ENCODE measurements at places on chromosomes 3 and 15.
A peak's percentile ranks its signal among the peaks of the same experiment; 100 is the strongest.

DNA sequence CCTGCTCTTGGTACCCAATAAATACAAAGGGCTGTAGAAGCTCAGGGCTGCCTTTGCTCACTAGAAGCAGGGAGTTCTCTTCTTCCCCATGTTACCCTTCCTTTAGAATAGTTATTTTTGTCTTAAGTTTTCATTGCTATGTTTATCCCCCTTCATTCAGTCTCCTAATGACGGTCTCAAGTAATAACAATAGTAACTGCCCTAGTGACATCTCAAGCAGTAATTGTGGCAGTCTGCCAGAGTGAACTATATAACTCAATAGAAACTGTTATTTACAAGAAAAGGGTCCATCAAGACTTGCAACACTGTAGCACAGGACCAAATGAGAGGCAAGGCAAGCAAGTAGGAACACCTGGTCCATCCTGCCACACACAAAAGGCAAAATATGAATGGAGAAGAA, 32.5 kb upstream of the SIN3A start:
- H3K4me1 ChIP-seq = no peaks in the 10 kb centered on the region
- no peaks in the 10 kb centered on the region for H3K27me3 ChIP-seq
- no peak for DNase-seq
- H3K27ac ChIP-seq = no peak overlapping the region
- H3K36me3 ChIP-seq = peaks cover 16% of the 10 kb centered on the region

- no peaks in the 10 kb centered on the region for H3K36me3 ChIP-seq
- peaks cover 27% of the 10 kb centered on the region for H3K4me1 ChIP-seq
- H3K27me3 ChIP-seq = no peaks in the 10 kb centered on the region
- peak overlapping the region; percentile 15 for H3K27ac ChIP-seq
- peak overlapping the region; percentile 93 for H3K4me3 ChIP-seq
These were observed 3.5 kb downstream of the PTH1R start for GRCh38 chr3:46880884-46881595.

DNA sequence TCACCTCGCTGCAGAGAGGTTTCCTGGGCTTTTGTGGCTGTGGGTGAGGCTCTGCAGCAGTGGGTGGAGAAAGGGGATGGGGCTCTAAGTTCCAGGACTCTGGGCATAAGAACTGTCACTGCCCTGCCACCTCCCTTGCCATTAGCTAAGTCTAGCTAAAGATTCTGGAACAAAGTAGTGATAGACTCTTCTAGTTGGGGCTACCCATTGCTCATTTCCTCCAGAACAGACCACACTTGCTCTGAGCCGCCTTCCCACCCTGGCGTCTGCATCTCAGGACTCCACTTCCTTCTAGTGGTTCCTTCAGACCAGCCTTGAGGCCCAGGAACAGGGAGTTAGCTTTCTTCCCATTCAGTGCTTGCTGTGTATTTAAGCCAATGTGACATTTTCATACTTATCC, 7.5 kb downstream of the ARHGAP31 start:
- peaks cover 18% of the 10 kb centered on the region for H3K4me1 ChIP-seq
- H3K4me3 ChIP-seq = no peak overlapping the region
- H3K27me3 ChIP-seq = no peaks in the 10 kb centered on the region
- no peak for DNase-seq

DNA sequence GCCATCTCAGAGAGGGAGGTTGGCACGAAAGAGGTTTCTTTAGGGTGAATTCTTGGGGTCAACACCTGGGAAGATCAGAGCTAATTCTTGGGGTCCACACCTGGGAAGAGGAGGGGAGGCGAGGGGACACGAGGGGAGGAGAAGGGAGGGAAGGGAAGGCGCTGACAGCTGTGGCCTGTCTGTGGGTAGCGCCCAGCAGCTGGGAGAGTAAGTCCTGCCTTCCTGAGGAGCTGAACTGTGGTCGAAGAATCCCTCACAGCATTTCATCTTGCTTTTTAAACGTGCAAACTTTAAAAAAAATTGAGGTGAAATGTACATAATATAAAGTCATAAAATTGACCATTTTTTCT, 63.2 kb upstream of the CGNL1 start:
- no peak overlapping the region for H3K27ac ChIP-seq
- H3K27me3 ChIP-seq = no peaks in the 10 kb centered on the region
- H3K36me3 ChIP-seq = no peaks in the 10 kb centered on the region
- no peaks in the 10 kb centered on the region for H3K4me1 ChIP-seq
- no peak overlapping the region for H3K4me3 ChIP-seq

DNA sequence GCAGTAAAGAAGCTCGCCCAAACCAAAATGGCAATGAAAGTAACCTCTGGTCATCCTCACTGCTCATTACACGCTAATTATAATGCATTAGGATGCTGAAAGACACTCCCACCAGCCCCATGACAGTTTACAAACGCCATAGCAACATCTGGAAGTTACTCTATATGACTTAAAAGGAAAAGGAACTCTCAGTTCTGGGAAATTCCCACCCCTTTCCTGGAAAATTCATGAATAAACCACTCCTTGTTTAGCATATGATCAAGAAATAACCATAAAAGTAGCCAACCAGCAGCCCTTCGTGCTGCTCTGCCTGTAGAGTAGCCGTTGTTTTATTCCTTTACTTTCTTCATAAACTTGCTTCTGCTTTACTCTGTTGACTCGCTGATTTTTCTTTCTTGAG, 164.6 kb downstream of the SMAD6 start:
- no peak for DNase-seq
- H3K27ac ChIP-seq = no peak overlapping the region
- no peaks in the 10 kb centered on the region for H3K27me3 ChIP-seq

DNA sequence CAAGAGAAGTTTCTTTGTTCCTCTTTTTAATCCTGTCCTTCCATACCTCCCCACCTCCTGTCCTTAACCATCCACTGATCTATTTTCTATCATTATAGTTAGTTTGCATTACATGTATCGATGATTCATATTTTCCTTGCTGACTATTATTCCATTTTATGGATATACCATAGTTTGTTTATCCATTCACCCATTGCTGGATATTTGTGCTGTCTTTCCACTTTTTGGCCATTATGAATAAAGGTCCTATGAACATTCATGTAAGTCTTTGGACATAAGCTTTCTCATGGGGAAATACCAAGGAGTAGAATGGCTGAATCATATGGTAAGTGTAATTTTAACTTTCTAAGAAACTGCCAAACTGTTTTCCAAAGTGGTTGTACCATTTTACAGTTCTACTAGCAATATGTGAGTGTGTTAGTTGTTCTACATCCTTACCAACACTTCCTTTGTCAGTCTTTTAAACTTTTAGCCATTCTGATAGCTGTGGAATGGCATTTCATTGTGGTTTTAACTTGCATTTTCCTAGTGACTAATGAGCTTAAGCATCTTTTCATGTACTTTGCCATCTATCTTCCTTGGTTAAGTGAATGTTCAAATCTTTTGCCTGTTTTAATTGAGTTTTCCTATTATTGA, 11.7 kb downstream of the ATP6V1A start:
- peaks cover 5% of the 10 kb centered on the region for H3K4me1 ChIP-seq
- H3K27ac ChIP-seq = no peak overlapping the region
- H3K27me3 ChIP-seq = no peaks in the 10 kb centered on the region
- no peaks in the 10 kb centered on the region for H3K36me3 ChIP-seq

- peaks cover 10% of the 10 kb centered on the region for H3K4me1 ChIP-seq
- H3K27ac ChIP-seq = no peak overlapping the region
- no peak overlapping the region for H3K4me3 ChIP-seq
- H3K27me3 ChIP-seq = no peaks in the 10 kb centered on the region
These were observed 2.9 kb downstream of the TASOR start for GRCh38 chr3:56680054-56680580.

- H3K27me3 ChIP-seq = no peaks in the 10 kb centered on the region
- no peak overlapping the region for H3K4me3 ChIP-seq
- H3K27ac ChIP-seq = peak overlapping the region; percentile 72
- DNase-seq = no peak
- H3K36me3 ChIP-seq = no peaks in the 10 kb centered on the region
- H3K4me1 ChIP-seq = peaks cover 96% of the 10 kb centered on the region
These were observed 440.2 kb downstream of the LPP start for GRCh38 chr3:188594139-188594538.

DNA sequence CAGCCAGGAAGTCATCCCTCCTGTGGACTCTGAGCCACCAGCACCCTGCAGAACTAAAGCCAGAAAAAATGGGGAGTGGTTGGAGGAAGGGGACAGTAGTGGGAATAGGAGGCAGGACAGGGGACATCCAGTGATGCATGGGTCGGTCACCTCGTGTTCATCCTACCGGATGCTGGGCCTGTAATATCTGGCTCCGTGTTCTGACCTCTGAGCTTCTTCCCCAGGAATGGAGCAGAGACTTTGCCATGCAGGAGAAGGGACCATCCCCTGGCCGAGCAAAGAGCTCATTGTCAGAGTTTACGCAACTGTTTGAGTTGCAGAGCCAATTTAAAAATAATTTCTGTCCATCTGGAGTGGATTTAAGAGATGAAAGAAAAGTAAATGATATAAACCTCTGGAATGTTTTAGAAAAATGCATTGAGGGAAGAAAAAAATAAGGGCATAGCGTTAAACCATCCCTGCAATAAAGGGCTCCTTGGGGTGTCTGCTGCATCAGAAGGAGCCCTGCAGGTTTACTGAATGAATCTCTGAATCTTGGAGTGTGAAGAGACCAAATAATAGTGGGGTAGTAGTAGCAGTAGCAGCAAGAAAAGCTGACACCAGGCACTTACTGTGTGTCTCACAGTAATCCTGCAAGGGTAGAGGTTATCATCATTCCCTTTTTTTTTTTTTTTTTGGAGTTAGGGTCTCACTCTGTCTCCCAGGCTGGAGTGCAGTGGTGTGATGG, 70.9 kb downstream of the AAGAB start:
- peaks cover 16% of the 10 kb centered on the region for H3K36me3 ChIP-seq
- no peak for DNase-seq
- H3K27ac ChIP-seq = peak overlapping the region; percentile 11

- no peak for DNase-seq
- H3K4me3 ChIP-seq = no peak overlapping the region
- no peaks in the 10 kb centered on the region for H3K4me1 ChIP-seq
- no peaks in the 10 kb centered on the region for H3K36me3 ChIP-seq
These were observed 16.2 kb upstream of the ABHD5 start for GRCh38 chr3:43674345-43675085.

DNA sequence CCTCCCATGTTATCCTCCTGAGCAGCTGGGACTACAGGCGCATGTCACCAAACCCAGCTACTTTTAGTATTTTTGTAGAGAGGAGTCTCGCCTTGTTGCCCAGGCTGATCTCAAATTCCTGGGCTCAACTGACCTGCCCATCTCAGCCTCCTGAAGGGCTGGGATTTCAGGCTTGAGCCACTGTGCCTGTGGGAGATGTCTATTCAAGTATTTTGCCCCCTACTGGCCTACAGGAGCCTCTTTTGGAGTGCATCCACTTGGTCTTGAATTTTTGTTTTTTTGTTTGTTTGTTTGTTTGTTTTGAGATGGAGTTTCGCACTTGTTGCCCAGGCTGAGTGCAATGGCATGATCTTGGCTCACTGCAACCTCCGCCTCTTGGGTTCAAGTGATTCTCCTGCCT, 3.2 kb upstream of the DHX30 start:
- H3K27me3 ChIP-seq = no peaks in the 10 kb centered on the region
- no peaks in the 10 kb centered on the region for H3K36me3 ChIP-seq
- peaks cover 21% of the 10 kb centered on the region for H3K4me1 ChIP-seq
- no peak overlapping the region for H3K27ac ChIP-seq

GRCh38 chr15:68632101-68632500, 53.3 kb downstream of the CORO2B start:
- H3K27ac ChIP-seq = no peak overlapping the region
- peaks cover 6% of the 10 kb centered on the region for H3K4me1 ChIP-seq
- no peaks in the 10 kb centered on the region for H3K27me3 ChIP-seq
- DNase-seq = no peak
- H3K4me3 ChIP-seq = no peak overlapping the region

- H3K27me3 ChIP-seq = no peaks in the 10 kb centered on the region
- H3K36me3 ChIP-seq = no peaks in the 10 kb centered on the region
- no peak overlapping the region for H3K27ac ChIP-seq
- H3K4me1 ChIP-seq = no peaks in the 10 kb centered on the region
- H3K4me3 ChIP-seq = no peak overlapping the region
These were observed 66.9 kb downstream of the MTHFS start for GRCh38 chr15:79829950-79830349.

GRCh38 chr15:70826634-70827033, 27.3 kb downstream of the LARP6 start:
- no peak overlapping the region for H3K4me3 ChIP-seq
- no peaks in the 10 kb centered on the region for H3K27me3 ChIP-seq
- DNase-seq = peak; percentile 58
- H3K4me1 ChIP-seq = peaks cover 13% of the 10 kb centered on the region
- H3K27ac ChIP-seq = peak overlapping the region; percentile 71

DNA sequence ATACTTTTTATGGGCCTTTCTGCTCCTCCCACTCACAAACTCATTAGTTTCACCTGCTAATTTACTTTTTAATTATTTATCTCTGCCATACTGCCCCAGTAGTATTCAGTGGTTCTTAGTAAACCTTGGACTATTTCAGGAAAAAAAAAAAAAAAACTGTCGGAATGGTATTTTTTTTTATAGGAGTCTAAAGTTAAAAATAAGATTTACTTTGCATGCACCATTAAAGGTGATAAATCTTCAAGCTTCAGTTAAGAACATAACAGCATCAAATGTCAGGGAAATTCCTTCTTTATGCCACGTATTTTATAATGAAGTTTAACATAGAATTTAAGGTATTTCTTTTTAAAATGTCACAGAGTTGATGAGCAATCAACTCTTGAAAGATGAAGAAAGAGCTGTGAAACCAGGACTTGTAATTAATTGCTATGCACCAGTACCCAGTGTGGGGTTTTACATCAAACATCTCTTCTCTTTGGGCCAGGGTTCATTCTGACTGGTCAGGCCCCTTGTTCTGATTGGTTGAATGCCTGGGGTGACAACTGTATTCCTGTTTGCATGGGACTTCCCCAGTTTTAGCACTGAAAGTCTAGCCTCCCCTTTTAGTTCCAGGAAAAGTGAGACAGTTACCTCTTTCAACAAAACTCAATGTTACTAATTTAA, 40.3 kb upstream of the PTPRG start:
- H3K27me3 ChIP-seq = no peaks in the 10 kb centered on the region
- H3K4me3 ChIP-seq = no peak overlapping the region
- no peak for DNase-seq

- no peak for DNase-seq
- no peaks in the 10 kb centered on the region for H3K4me1 ChIP-seq
These were observed 110.6 kb downstream of the DTWD1 start for GRCh38 chr15:49731187-49732099.

DNA sequence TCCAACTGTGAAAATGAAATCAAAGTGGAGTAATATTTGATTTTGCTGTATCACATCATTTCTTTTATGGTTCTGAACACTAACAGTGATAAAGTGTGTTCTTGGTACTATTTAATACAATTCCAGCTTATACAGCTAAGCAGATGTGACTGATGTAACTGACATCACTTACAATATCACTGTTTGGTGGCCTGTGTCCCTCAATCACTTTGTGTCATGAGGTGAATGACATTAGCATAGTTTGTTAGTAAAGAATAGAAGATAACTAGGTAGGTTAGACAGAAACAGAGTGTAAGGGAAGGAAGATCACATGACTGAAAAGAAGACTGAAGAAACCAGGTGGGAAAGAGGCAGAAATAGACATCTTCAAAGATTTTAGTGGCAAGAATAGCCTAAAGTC, 138.7 kb downstream of the AQP9 start:
- no peaks in the 10 kb centered on the region for H3K27me3 ChIP-seq
- no peak overlapping the region for H3K27ac ChIP-seq
- no peaks in the 10 kb centered on the region for H3K4me1 ChIP-seq
- no peaks in the 10 kb centered on the region for H3K36me3 ChIP-seq

- no peak for DNase-seq
- no peaks in the 10 kb centered on the region for H3K4me1 ChIP-seq
- H3K27ac ChIP-seq = no peak overlapping the region
- peaks cover 3% of the 10 kb centered on the region for H3K36me3 ChIP-seq
- H3K27me3 ChIP-seq = no peaks in the 10 kb centered on the region
These were observed 46.7 kb downstream of the MESD start for GRCh38 chr15:80942746-80943565.

GRCh38 chr3:141367038-141367730, 1.1 kb upstream of the ZBTB38 start:
- no peak overlapping the region for H3K4me3 ChIP-seq
- no peaks in the 10 kb centered on the region for H3K27me3 ChIP-seq
- DNase-seq = peak; percentile 32
- H3K4me1 ChIP-seq = peaks cover 29% of the 10 kb centered on the region
- no peaks in the 10 kb centered on the region for H3K36me3 ChIP-seq

All from thoracic aorta (tissue), 2 donors.